CD4-positive, CD25-positive, alpha-beta regulatory T cell (primary cell): ENCODE measurements at places on chromosomes 4 and X.

DNA sequence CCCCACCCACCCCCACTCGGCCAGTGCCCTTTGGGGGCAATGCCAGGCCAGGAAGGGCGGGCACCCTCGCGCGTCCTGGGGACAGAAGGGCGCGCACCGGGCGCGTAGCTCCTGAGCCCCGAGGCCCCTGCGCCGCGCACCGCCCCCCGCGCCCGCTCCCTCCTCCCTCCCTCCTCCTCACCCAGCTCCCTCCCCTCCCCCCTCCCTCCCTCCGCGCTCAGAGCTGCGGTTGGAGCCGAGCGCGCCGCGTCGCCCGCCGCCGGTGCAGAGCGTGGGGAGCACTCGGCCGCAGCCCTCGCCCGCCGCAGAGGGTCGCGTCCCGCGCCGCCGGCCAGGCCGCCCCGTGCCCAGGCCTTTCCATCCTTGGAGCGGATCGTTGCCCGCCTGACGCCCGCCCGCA is at the start of gene ATP2B3:
Gene ATP2B3 (plus strand): TSS at position 220 of the 400 bp plus-strand sequence. CDS start 18,606 bp downstream, outside the sequence.
- DNase-seq: no peak

DNA sequence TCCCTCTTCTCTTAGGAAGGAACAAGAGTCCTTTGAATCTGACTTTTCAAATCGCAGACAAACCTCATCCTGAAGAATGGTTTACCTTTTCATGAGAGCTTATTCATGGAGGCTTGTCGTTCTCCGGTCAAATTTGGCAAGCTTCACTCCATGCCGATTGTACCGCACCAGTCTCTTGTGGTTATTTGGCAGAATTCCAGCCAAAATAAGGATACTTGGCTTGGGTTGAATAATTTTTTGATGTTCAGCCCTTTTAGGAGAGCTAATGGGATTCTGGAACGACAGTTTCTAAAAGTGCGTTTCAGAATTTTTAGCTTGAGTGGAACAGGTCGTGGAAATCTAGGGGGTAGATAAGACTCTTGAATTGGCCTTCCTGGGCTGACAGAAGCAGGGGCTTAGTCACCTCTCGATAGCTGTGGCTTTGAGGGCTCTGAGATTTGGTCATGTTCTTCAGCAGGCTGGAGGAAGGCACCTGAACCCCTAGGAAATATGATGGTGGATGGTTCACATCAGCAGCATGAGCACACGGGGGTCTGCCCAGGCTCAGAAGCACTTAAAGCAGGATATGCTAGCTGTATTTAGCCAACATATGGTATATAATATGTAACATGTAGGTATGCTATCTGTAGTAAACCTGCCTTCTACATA is 1.5 kb downstream of the KLHL2 start:
- peak; percentile 51 for DNase-seq

- DNase-seq: no peak
Observed at GRCh38 chr4:184228056-184228705, 10.5 kb upstream of the ENPP6 start.

DNA sequence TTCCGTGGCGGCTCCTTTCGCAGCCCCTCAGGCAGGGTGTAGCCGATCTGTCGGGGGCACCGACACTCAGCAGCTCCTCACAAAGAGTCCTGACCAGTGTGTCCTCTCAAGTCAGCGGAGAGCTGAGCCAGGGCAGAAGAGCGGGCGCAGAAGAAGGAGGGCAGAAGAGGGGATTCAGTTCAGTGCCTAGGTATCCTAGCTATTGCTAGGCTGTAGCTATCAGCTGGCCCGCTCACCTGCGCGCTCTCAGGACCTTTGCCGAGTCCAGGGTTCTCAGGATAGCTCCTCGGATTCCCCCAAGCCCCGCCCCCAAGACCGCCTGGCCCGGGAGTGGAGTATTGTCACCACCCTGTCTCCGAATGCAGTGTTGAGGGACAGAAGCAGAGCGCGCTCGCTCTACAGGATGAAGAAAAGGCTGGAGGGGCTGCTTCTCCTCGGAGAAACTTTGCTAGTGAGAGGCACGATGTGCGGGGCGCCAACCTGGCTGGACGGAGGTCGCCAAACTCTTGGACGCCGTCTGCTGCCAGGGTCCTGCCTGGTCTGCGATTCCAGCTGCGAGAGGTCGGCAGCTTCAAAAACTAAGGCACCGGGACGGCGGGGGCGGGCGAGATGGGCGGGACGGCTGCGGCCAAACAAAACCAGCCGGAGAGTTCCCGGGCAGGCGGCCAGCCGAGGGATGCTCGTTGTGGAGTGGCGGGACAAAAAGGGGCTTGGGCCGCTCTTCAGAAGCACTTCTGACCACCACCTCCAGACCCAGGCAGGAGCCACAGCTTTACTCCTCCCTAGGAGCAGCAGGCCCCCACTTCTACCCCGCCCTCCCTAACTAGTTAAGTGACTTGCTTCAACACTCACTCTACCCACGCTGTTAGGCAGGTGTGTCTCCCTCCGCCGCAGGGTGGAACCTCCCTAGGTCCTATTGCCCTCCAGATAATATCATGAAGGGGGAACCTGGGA is at the start of gene XKRX:
Gene XKRX (minus strand): TSS at position 258 of the 954 bp plus-strand sequence. CDS start 613 bp downstream, outside the sequence.
- peak; percentile 5 for DNase-seq

DNA sequence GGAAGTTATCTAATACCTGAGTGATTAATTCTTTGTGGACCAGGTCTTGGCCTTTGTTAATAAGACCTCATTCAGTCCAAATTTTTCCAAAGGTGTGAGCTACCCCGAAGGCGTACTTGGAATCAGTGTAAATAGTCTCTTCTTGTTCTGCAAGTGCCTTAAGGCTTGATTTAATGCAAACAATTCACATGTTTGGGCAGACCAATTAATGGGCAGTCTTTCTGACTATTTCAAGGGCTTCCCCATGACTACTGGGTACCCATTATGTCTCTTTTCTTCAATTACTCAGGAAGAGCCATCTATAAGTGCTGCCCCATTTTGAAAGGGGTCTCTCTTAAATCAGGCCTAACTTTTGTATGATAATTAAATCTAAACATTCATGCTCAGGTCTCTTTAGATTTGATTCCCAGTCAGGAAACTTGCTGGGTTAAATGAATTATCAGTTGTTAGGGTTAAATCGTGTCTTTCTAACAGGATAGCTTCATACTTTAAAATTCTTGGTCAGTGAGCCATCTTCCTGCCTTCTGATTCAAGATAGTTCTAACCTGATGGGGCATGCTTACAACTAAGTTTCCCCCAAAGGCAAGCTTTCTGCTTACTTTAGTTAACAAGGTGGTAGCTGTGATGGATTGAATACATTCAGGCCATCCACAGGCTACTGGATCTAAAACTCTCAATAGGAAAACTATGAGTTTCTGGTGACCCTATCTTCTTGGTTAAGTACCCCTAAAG is 179.6 kb downstream of the CCNG2 start:
- DNase-seq: no peak

DNA sequence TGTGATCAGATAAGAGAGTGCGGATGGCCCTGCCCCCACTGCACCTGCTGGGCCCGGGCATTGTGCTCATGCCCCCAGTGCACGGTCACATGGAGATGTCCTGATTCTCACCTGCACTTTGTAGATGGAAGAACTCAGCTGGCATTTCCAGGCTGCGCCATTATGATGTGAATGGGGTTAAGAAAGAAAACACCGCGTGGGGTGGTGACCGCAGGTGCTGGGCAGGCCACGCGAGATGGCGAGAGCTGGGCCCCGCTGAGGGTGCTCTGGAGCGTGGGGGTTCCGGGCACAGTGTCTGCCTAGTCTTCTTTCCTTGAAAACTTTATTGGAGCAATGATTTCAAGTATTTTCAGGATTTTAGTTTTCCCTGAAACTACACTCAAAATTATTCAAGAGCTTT is 17.8 kb upstream of the HGFAC start:
- no peak for DNase-seq

- DNase-seq: no peak
Observed at GRCh38 chr4:76301068-76301774, 5.3 kb upstream of the STBD1 start.

GRCh38 chr4:169800541-169800940 is 42.8 kb upstream of the HPF1 start:
- no peak for DNase-seq

GRCh38 chrX:70280573-70280972 is 1.4 kb upstream of the RAB41 start:
- DNase-seq: no peak

DNA sequence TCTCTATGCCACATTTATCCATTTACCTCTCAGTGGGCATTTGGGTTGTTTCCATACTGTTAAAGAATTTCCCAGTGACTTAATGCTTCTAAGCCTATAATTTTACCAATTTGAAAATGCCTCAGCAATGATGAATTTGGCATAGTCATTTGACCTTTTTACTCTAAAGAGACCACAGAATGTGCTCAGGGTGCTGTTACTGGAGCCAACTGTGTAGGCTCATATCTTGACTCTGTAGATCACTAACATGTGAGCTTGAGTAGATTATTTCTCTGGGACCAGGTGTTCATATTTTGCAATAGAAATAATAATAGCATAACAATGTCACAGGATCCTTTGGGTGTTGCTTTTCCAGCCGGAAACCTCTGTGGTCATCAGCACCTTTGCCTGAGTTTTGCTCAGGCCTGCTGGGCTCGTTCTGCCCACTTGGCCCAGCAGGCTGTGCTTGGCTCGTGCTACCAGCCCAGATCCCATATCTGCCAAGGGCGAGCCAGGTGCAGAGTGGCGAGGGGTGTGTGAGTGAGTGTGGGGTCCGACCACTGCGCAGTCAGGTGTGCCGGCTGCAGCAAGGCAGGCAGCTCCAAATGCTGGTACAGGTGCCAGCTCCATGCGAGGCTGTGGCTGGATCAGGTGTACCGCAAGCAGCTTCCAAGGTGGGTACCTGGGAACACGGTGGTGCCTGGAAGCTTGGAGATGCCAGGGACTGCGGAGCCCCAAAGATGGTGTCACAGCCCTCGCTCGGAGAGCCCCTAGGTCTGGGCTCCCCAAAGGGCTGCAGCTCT is 70.6 kb upstream of the ANK2 start:
- no peak for DNase-seq

- DNase-seq: no peak
Observed at GRCh38 chr4:158726633-158727032, 3.4 kb upstream of the PPID start.

GRCh38 chr4:2745981-2746806 is 9.9 kb downstream of the TNIP2 start:
- DNase-seq: peak; percentile 90

- DNase-seq: no peak
Observed at GRCh38 chr4:179095585-179096221, 1653.5 kb upstream of the AGA start.

DNA sequence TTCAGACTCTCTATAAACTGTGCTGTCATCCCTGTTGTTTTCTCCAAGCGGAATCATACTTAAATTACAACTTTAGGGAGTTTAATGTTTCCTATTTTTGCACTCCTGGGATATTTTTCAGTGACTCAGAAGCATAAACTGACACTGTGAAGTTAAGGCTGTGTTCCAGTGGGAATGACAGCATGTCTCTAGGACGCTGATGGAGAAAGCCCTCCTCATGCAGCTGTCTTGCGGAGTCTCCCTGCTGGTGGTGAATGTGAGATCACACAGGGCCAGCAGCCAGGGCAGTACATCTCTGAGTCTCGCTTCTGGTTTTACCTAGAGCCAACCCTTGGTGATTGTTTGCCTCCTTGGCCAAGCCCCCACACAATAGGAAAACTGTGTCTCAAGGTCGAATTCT is 53.3 kb downstream of the NFKB1 start:
- DNase-seq: no peak

DNA sequence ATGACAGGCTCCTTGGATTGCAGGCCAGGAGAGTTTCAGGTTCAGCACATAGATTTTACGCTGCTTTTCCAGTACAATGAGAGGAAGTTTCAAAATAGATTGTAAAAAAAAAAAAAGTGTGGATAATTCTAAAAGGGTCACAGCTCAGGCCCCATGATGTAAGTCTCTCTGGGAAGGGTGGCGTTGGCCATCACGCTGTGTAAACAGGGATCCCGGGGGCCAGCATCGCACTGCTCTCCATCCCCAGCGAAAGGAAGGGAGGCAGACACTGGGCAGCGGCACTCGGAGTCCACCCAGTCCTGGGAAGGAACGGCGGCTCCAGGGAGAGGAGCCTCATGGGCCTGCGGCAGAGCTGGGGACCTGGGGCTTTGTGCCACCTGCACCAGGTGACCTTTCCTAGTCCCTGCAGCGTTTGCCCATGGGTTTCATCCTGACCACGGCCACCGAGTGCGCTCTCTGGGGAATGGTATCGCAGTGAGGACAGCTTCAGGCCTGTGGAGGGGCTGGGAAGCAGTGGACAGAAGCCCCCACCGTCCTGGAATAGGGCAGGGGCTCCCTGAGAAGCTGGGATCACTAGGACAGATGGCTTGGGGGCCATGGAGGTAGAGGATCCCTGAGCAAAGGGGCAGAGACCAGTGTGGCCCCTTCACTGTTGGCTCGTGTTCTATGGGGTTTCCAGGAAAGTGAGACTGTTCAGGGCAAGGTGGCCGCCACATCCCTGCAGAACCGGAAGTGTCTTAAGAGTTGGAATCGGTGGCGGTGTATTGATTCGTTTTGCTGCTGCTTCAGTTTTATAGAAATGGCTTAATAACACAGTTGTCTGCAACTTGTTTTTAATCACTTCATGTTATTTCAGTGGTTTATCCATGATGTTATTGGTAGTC is 38.9 kb downstream of the RGS12 start:
- no peak for DNase-seq

- no peak for DNase-seq
Observed at GRCh38 chrX:153771415-153772315, 7.6 kb downstream of the PLXNB3 start.

GRCh38 chr4:84821064-84821463 is 145.4 kb downstream of the WDFY3 start:
- DNase-seq: no peak

GRCh38 chrX:68917799-68918198 is 89.0 kb downstream of the EFNB1 start:
- no peak for DNase-seq

DNA sequence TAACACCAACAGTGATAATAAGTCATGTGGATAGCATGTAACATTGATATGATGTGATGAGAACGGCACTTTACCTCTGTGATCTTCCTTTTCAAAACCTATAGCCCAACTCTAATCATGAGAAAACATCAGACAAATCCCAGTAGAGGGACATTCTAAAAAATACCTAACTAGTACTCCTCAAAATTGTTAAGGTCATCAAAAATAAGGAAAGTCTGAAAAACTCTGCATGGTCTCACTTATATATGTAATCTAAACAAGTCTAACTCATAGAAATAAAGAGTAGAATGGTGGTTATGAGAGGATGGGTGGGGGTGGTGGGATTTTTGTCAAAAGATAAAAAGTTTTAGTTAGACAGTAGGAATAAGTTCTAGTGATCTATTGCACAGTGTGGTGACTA is 243.9 kb upstream of the GRIA3 start:
- DNase-seq: no peak

- DNase-seq: no peak
Observed at GRCh38 chr4:52866734-52867133, 4.6 kb downstream of the RASL11B start.

GRCh38 chr4:10201381-10202223 is 85.0 kb upstream of the WDR1 start:
- DNase-seq: no peak

GRCh38 chr4:40844261-40844660 is 94.5 kb downstream of the NSUN7 start:
- no peak for DNase-seq
